ENCODE measurements at places on chromosomes 7 and 10.

DNA sequence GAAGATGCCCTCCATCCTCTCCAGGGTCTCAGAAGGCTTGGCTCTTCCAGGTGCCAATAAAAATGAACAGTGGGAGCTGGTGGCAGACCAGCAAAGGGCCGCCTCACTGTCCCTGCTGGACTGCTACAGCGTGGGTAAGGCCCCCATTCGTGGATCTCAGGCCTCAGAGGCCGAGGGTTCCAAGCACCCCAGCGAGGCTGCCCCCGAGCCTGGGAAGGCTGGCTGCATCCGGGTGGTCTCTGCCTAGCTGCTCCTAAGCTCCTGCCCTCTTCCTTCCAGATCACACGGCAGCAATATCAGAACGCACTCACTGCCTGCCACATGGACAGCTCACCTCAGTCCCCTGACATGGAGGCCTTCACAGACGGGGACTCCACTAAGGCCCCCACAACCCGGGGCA, 42.9 kb downstream of the GOT1 start:
- DNase-seq: no peak

- DNase-seq: no peak
Measured at GRCh38 chr10:117549100-117549585, 6.6 kb downstream of the EMX2 start.

GRCh38 chr10:21203473-21204107, 306.5 kb upstream of the NEBL start:
- no peak for DNase-seq

- no peak for DNase-seq
Measured at GRCh38 chr7:1022801-1023465, 21.4 kb upstream of the GPR146 start.

- no peak for DNase-seq
Measured at GRCh38 chr10:72009425-72010081, 45.4 kb downstream of the CHST3 start.

- no peak for DNase-seq
Measured at GRCh38 chr10:34171957-34172527, 643.1 kb downstream of the PARD3 start.

GRCh38 chr10:84334811-84335210, 6.4 kb downstream of the CCSER2 start:
- DNase-seq: no peak

DNA sequence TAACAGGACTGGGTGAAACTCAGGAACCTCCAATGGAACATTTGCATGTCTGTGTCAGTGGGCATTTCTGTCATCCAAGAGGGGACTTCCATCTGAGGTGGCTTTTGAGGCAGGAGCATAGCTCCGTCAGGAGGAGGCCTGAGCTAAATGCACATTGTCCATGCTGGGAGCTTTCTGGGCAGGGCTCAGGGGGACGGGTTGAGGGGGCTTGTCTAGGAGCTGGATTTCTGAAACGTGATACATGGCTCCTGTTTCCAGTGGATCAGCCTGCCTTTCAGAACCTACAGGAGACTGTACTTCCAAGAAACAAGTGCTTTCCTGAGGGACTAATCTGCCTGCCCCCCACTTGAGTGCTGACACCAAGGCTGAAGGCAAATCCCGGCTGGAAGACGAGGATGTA, 40.5 kb upstream of the GDF10 start:
- no peak for DNase-seq

GRCh38 chr10:86642499-86642898, 11.8 kb upstream of the OPN4 start:
- DNase-seq: no peak

- no peak for DNase-seq
Measured at GRCh38 chr7:83672157-83672556, 23.2 kb upstream of the SEMA3E start.

DNA sequence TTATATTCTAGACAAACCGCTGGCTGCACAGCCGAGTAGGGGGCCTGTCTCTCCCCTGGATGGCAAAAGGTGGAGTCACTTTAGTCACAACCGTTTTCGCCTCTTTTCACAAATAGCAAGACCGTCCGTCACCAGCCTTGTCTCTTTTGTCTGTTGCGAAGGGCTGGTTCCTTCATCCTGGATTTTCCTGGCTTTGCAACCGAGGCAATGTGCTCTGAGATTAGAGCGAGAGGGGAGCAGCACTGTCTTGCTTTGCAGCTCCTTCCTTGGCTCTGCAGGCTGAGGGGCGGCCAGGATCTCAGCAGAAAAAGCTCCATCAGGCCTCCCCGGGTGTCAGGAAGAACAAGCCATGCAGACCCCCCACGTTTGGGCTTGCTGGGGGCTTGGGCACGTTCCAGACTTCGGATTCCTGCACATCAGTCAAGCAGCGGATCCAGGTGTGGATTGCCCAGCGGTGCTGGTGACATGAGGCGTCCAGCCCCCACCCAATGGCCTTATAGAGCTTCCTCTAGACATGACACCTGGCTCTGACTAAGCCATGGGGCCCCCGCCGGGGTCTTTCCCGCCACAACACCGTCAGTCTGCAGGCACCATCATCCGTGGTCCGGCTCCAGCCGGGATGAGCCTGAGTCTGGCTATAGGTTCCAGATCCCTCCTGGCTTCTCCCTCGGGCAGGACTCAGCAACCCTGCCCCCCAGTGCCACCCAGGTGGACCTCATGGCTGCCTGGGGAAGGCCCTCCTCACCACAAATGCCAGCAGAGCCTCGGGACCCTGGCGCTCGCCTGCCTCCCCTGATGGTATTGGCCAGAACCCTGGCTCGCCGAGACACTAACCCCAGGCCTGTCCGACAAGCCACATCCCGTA, 467.6 kb upstream of the FOXK1 start:
- no peak for DNase-seq

GRCh38 chr7:44622342-44623151, 16.1 kb downstream of the OGDH start:
- DNase-seq: no peak

DNA sequence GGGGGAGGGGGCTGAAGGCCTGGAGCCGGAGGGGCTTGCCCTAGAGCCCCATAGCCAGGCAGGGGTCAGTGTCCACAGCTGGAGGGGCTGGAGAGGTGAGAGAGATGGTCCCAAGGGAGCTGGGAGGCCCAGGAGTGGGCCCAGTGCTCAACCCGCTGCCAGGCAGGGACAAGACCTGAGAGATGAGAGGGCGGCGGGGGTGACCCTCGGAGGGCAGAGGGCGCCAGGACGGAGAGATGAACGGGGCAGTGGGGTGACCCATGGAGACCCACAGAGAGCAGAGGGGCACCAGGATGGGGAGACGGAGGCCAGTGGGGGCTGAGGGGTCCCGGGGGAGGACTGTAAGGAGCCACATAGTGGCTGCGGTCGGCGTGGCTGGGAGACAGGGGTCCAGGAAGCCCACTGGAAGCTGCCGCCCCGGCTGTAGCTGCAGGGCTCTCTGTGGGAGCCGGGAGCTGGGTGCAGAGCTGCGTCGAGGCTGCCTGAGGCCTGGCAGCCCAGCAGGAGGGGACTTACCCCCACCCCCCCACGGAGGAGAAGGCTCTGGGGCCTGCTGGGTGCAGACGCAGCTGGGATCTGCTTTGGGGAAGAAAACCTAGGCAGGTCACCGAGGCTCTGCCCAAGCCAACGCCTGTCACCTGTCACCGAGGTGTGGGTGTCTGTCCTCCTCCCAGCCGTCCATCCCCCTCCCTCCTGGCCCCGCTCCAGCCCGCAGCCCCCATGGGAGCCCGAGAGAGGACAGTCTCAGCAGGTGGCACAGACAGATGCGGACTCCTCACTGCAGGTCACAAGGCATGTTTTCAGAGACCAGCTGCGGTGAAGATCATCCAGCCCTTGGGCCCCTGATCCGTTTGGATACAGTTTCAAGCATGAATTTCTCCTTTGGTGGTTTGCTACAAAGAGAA, 25.1 kb downstream of the PWWP2B start:
- no peak for DNase-seq

- no peak for DNase-seq
Measured at GRCh38 chr10:69854511-69855345, 53.0 kb downstream of the COL13A1 start.

DNA sequence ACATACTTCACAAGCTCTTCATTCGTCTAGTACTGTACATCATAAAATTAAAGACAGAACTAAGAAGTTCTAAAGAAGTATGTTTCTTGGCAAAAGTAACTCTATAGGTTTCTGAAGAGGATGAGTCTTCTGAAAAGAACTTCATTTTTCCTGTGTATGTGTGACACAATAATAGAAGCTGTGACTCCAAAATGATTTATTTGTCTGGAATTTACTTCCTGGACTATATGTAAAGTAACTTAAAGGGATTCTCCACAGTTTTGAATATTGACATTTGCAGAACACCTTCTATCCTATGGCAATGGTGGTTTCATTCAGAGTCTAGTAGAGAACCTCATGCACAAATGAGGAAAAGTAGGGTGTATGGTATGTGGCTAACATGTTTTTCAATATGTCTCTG, 19.8 kb upstream of the CLDN12 start:
- DNase-seq: no peak

GRCh38 chr7:110877016-110877415, 213.9 kb upstream of the LRRN3 start:
- no peak for DNase-seq

- no peak for DNase-seq
Measured at GRCh38 chr7:8291397-8292141, 29.6 kb upstream of the ICA1 start.
